ENCODE measurements at places on chromosomes 3 and 15. TPM values are rescaled to one million over a fixed set of nuclear protein-coding genes. Genes with fewer than 3 reads are reported as not detected.

Gene ITPKA
- 0.36 TPM for total RNA-seq

Gene SAXO2
- 5.1 TPM for total RNA-seq

DNA sequence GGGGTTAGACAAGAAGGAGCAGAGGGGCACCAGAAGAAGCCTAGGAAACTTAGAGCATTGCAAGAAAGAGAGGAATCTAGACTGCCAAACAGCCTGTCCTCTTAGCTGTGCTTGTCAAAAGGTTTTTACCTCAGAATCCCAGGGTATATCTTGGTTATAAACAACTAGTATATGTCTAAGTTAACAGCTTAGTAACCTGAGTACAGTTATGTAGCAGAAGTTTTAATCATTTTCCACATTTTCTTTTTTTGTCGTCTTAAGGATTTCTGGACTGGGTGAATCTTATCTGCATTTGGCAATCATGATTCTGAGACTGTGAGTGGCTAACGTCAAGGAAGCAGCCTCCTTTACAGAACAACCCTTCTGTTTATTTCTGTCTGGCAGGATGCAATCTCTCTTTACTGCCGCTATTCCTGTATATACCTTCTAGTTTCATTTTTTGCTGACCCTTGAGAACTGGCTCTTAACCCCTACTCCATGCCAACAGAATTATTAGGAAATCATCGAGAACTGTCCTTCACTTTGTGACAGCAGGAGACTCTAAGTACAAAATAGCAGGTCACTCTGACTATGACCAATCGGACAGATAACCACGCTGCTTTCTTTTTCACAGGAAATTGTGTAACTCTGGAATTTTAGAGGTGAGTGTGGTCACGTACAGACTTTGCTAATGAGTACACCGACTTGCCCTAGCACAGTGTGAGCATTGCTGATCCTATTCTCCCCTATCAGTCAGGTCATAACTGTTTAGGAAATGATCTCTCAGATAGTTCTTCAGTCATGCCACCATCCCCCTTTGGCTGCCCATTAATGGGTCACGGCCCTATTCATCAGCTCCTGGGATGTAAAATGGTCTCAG, 3.3 kb upstream of the CP start:
- peak overlapping the region; percentile 65 for H3K4me3 ChIP-seq
- peaks cover 30% of the 10 kb centered on the region for H3K4me1 ChIP-seq
- H3K27me3 ChIP-seq, result no peaks in the 10 kb centered on the region
- no peaks in the 10 kb centered on the region for H3K36me3 ChIP-seq
- DNase-seq, result no peak
- H3K27ac ChIP-seq, result peak overlapping the region; percentile 83

Gene CHL1
- total RNA-seq, result not detected

Gene INSYN1
- total RNA-seq, result 23.0 TPM

- peaks cover 8% of the 10 kb centered on the region for H3K36me3 ChIP-seq
- no peak for DNase-seq
- peak overlapping the region; percentile 51 for H3K27ac ChIP-seq
- no peaks in the 10 kb centered on the region for H3K27me3 ChIP-seq
- no peak overlapping the region for H3K4me3 ChIP-seq
- peaks cover 30% of the 10 kb centered on the region for H3K4me1 ChIP-seq
Observed at GRCh38 chr3:15659254-15659975, 57.9 kb downstream of the BTD start.

DNA sequence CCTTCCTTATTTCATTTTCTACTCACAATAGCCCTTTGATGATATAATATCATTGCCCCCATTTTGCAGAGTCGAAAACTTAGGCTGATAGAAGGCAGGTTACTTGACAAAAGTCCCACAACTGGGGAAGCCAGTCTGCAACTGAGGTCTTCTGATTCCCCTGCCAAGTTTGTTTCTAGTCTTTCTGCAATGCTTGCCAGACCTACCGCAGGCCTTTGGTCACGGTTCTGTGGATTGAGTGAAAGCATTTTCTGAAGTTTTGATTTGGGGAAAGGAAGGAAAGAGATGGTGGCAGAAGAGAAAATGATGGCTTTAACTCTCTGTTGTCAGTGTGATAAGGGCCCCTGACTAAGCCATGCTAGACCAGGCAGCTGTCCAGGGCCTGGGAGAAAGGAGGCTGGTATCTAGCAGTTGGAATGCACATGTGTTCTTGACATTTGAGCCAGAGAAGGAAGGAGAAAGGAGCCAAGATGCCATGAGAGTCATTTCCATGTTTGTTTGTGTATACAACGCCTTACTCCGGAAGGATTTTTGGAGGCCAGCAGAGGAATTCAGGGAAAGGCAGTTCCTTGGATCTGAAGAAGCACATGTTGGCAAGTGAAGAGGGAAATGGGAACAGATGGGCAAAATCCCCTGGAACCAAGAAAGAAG, 29.9 kb downstream of the FAH start:
- peaks cover 32% of the 10 kb centered on the region for H3K36me3 ChIP-seq
- DNase-seq, result no peak
- no peaks in the 10 kb centered on the region for H3K27me3 ChIP-seq
- H3K4me1 ChIP-seq, result peaks cover 17% of the 10 kb centered on the region
- H3K4me3 ChIP-seq, result no peak overlapping the region
- no peak overlapping the region for H3K27ac ChIP-seq

DNA sequence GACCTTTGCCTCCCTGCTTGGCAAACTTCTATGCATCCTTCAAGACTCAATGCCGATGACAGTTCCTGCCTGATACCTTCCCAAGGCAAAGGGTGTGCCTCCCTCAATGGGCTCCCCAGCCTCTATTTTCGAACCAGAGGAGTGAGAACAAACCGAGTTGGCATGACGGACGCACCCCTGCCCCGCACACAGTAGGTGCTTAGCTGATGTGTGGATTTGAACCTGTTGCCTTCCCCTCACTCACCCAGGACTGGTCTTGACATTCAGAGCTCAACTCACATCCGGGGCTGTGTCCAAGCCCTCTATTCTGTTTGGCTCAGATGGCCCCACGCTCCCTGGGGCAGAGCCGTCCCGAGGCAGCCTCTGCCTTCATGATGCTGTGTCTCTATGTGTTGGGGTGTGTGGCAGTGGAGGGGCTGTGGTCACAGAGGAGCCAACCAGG, 52.2 kb upstream of the SLC6A11 start:
- no peaks in the 10 kb centered on the region for H3K4me1 ChIP-seq
- DNase-seq, result no peak
- H3K27ac ChIP-seq, result no peak overlapping the region
- H3K36me3 ChIP-seq, result no peaks in the 10 kb centered on the region

- no peak overlapping the region for H3K4me3 ChIP-seq
- H3K4me1 ChIP-seq, result peaks cover 14% of the 10 kb centered on the region
- H3K36me3 ChIP-seq, result peaks cover 33% of the 10 kb centered on the region
- H3K27me3 ChIP-seq, result no peaks in the 10 kb centered on the region
- DNase-seq, result no peak
Observed at GRCh38 chr3:130963878-130964277, 62.7 kb downstream of the ASTE1 start.

DNA sequence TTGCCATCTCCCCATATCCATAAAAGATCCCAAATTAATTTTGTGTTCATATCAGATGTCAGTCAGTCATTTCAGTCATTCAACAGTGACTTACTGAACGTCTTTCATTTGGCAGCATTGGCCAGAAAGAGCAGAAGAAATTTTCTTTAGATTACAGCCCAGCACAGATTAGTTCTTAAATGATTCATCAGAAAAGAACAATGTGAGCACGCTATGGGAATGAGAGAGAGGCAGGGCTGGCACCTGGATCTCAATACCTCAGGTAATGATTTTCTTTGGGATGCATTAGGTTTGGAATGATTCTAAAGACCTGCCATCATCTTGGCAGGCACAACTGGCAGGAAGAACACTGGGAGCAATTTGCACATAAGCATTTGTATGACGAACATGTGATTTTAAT, 41.6 kb downstream of the FBN1 start:
- DNase-seq, result no peak
- H3K4me1 ChIP-seq, result peaks cover 81% of the 10 kb centered on the region
- no peak overlapping the region for H3K4me3 ChIP-seq
- peak overlapping the region; percentile 93 for H3K27ac ChIP-seq

GRCh38 chr3:16739541-16740105, 134.4 kb upstream of the DAZL start:
- peaks cover 20% of the 10 kb centered on the region for H3K4me1 ChIP-seq
- H3K27ac ChIP-seq, result no peak overlapping the region
- peaks cover 3% of the 10 kb centered on the region for H3K36me3 ChIP-seq
- H3K4me3 ChIP-seq, result no peak overlapping the region
- H3K27me3 ChIP-seq, result no peaks in the 10 kb centered on the region

Gene PDCD7
- 24.5 TPM for total RNA-seq

GRCh38 chr3:111692593-111693552, 97.7 kb upstream of the ZBED2 start:
- no peaks in the 10 kb centered on the region for H3K36me3 ChIP-seq
- peaks cover 19% of the 10 kb centered on the region for H3K4me1 ChIP-seq
- H3K4me3 ChIP-seq, result no peak overlapping the region
- H3K27me3 ChIP-seq, result no peaks in the 10 kb centered on the region
- no peak for DNase-seq
- H3K27ac ChIP-seq, result no peak overlapping the region

GRCh38 chr3:167480748-167481147, 6.9 kb upstream of the SERPINI2 start:
- no peak for DNase-seq
- peaks cover 2% of the 10 kb centered on the region for H3K27me3 ChIP-seq
- no peaks in the 10 kb centered on the region for H3K36me3 ChIP-seq
- no peaks in the 10 kb centered on the region for H3K4me1 ChIP-seq
- H3K27ac ChIP-seq, result no peak overlapping the region

DNA sequence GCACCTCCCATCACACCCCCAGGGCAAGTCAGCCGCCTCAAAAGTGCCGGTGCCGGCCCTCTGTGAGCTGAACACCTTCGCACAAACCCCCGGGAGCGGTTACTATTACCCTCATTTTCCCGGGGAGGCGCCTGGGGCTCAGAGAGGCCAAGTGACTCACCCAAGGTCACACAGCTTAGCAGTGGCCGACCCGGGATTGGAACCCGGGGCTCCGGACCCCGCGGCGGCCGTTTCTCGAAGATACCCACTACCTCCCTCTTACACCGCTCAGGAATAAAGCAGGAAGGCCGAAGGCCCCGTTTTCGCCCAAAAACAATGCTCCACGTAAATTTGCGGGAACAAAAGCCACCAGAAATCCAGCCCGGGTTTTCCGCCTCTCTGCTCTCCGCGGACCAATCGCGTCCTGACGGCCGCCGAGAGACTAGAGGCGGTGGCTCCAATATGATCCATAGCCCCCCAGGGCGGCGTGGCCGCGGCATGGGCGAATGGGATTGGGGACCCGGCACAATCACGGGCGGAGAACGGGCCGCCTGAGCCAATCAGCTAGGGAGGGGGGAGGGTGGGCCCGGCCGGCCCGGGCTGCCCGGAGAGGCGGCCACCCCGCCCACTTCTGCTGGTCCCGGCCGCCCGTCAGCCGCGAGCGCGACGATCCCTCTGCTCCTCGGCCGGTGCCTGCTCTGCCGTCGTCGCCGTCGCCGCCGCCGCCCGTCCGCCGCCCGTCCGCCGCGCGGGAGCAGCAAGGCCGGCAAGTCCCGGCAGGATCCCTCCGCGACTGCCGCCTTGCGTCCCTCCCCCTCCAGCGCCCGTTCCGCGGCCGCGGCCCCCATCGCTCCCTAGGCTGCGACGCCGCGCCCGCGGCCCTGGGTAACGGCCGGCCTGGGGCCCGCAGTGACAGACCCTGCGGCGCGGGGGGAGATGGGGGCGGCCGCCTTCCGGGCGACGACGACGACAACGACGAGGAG, 177.0 kb downstream of the OR4M2 start:
- no peak overlapping the region for H3K4me3 ChIP-seq
- no peak overlapping the region for H3K27ac ChIP-seq
- H3K4me1 ChIP-seq, result no peaks in the 10 kb centered on the region
- DNase-seq, result no peak

Gene ZNF620
- 1.1 TPM for total RNA-seq

Gene CFAP20DC
- 3.1 TPM for total RNA-seq

- H3K36me3 ChIP-seq, result peaks cover 2% of the 10 kb centered on the region
- H3K27ac ChIP-seq, result peak overlapping the region; percentile 100
- H3K4me3 ChIP-seq, result peak overlapping the region; percentile 100
- no peaks in the 10 kb centered on the region for H3K27me3 ChIP-seq
- no peak for DNase-seq
- peaks cover 51% of the 10 kb centered on the region for H3K4me1 ChIP-seq
Observed at GRCh38 chr3:105867712-105868430, 941 bp downstream of the CBLB start.

Gene EOMES
- total RNA-seq, result not detected

DNA sequence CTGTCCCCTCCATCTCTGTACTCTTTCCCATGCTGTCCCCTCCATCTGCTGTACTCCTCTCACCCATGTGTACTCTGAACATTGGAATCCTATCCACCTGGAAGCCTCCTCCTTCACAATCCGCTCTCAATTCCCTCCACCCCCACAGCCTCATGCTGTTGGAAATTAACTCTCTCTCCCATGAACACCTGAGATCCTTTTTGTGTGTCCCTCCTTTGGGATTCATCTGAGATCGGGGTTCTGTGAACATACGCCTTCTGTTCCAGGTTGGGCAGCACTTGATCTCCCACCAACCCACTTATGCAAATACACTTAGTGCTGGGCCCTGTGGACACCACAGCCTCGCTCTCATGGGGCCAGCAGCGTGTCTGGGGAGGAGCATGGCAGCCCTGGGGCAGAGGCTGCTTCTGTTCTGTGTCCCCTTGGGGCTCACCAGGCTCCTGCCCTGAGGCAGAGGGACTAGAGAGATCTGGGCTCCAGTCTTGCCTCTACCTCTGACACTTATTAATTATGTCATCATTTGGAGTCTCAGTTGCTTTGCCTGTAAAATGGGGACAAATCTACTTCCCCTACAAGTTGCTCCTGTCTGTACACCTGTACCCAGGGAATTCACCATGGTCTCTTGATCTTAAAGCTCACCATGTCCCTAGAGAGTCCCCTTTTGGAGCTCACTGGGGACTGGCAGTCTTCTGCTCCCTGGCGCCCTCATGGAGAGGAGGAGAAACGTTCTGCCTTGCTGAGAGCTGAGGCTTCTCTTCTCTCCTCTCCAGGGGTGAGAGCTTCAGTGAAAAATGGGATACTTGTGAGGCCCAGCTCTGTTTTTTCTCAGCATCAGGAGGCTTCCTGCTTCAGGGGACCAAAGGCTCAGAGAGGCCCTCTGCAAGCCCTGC, 42.7 kb downstream of the ITGA11 start:
- DNase-seq, result no peak
- peaks cover 34% of the 10 kb centered on the region for H3K36me3 ChIP-seq
- H3K4me3 ChIP-seq, result no peak overlapping the region
- no peak overlapping the region for H3K27ac ChIP-seq
- H3K27me3 ChIP-seq, result no peaks in the 10 kb centered on the region
- H3K4me1 ChIP-seq, result peaks cover 47% of the 10 kb centered on the region

Gene CAPN3
- total RNA-seq, result 3.3 TPM

Measured in chondrocyte (in vitro differentiated cells).